NCI-H345 (cell line): ENCODE measurements at places on chromosomes 6 and 20.

DNA sequence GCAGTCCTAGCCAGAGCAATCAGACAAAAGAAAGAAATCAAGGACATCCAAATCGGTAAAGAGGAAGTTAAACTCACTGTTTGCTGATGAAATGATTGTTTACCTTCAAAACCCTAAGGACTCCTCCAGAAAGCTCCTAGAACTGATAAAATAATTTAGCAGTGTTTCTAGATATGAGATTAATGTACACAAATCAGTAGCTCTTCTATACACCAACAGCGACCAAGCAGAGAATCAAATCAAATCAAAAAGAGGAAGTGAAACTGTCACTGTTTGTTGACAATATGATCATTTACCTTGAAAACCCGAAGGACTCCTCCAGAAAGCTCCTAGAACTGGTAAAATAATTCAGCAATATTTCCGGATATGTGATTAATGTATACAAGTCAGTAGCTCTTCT is 21.7 kb downstream of the SERPINB9 start:
- DNase-seq, result no peak

- DNase-seq, result no peak
Measured at GRCh38 chr6:149054559-149055194, 262.8 kb upstream of the TAB2 start.

GRCh38 chr6:100671740-100672139 is 207.0 kb upstream of the SIM1 start:
- no peak for DNase-seq

GRCh38 chr6:72348926-72349325 is 272.9 kb upstream of the KCNQ5 start:
- DNase-seq, result no peak

- peak; percentile 19 for DNase-seq
Measured at GRCh38 chr20:53899351-53900167, 170.8 kb downstream of the BCAS1 start.

DNA sequence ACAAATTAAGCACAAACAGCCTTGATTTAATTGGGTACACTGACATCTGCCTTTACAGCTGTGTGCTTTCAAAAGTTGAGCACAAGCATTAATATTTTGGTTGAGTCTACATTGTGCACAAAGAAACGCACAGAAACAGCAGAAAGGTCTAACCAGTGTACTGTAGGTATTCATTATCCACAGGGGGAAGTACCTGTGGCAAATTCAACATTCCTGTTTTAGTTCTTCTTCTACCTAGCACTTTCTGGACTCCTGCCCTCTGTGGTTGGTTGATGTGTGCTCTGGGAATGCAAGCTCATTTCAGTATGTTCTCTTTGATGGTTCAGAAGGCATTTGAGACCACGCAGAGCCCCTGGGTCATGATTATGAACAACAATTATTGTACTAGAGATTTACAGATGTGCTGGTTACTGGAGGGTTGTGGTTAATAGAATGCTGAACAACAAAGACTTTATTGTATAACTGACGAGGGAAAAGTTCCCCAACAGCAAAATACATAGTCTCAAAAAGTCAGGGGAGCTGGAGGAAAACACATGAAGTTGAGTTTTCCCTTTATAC is 26.6 kb upstream of the DAAM2 start:
- no peak for DNase-seq

DNA sequence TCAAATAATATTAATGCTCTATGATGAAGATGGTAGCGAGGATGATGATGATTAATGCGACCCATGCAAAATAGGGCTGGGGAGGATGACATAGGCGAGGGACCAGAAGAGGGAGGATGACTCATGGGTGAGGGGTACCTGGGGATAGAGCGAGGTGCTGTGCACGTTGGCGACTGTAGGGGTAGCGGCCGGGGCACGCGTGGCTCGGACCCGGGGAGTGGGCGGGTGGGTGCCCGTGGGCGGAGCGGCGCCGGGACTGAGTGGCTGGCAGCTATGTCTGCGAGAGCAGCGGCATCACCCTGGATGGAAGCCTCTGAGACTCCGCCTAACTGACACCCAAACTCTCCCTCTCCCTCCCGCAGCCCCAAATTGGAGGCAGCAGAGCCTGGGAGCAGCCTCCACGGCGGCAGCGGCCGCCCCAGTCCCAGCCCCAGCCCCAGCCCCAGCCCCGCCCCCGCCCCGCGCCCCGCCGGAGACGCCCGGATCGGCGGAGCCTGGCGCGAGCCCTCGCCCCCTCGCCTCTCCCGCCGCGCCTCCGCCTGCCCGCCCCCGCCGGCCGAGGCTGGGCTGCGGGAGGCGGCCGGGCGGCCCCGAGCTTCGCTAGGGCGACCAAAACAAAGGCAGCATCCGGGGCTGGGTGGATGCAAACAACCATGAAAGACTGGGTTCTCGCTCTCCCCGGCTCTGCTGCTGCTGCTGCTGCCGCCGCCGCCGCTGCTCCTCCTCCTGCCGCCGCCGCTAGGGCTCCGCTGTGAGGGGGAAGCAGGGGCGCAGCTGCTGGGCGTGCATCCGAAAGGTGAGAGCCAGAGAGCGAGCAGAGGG is at the start of gene RIMS1:
TSS of gene RIMS1 (plus strand) at position 367 of the 822 bp plus-strand sequence. CDS start 474 bp downstream, outside the sequence.
- peak; percentile 38 for DNase-seq

DNA sequence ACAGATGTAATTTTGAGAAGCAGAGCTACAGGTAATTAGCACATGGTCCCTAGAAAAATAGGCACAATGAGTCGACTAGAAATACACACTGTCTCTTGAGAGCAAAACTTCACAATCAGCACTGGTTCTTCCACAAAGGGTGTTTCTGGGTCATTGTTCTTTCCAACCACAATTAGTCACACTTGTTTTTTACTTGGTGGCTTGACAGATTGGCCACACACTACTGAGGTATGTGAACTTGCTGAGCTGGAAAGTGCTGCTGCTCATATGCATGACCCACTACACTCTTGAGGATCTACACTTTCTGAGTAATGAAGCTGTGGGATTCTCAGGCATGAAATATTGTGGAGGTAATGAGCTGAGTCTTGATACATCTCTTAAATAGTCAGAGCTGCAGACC is 347.7 kb downstream of the BCKDHB start:
- no peak for DNase-seq

GRCh38 chr6:36590237-36590636 is 3.9 kb upstream of the SRSF3 start:
- no peak for DNase-seq

GRCh38 chr6:142786476-142786875 is 158.5 kb downstream of the HIVEP2 start:
- DNase-seq, result no peak

GRCh38 chr6:16305246-16305725 is 66.9 kb downstream of the GMPR start:
- DNase-seq, result no peak

DNA sequence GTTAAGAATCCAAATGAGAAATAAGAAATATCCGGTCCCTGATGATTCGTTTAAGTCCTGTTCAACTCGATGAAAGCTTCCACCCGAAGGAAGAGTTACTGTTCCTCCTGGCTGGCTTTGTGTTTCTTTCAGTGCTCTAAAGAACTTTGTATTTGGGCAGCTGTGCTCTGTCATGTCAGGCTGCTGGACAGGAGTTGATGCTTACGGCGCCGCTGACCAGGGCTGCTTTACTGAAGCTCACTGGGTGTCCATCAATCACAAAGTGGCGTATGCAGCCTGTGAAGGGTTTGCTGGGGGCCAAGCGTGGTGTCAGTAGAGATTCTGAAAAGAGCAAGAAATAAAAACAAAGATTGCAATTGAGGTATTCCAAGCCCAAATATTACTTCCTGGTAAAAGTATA is 21.9 kb downstream of the FAM229B start:
- no peak for DNase-seq

- no peak for DNase-seq
Measured at GRCh38 chr20:33836277-33836676, 25.1 kb downstream of the CHMP4B start.

DNA sequence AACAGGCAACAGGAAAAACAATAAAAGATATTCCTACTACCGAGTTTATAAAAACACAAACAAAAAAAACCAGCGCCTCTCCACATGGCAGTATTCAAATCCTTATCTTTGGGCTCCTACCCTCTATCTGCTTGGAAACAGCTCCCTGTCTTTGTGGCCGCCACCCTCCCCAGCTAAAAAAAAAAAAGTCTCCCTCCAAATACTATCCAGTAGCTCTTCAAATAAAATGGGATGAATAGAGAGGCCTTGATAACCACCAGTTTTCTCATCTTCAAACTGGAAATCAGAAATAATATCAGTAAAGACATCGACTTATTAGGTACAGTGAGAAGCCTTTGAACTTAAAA is 96.2 kb downstream of the PSMG4 start:
- DNase-seq, result no peak

GRCh38 chr6:32638532-32639219 is 1.5 kb downstream of the HLA-DQA1 start:
- DNase-seq, result no peak
